ENCODE measurements at places on chromosomes 4 and X.

DNA sequence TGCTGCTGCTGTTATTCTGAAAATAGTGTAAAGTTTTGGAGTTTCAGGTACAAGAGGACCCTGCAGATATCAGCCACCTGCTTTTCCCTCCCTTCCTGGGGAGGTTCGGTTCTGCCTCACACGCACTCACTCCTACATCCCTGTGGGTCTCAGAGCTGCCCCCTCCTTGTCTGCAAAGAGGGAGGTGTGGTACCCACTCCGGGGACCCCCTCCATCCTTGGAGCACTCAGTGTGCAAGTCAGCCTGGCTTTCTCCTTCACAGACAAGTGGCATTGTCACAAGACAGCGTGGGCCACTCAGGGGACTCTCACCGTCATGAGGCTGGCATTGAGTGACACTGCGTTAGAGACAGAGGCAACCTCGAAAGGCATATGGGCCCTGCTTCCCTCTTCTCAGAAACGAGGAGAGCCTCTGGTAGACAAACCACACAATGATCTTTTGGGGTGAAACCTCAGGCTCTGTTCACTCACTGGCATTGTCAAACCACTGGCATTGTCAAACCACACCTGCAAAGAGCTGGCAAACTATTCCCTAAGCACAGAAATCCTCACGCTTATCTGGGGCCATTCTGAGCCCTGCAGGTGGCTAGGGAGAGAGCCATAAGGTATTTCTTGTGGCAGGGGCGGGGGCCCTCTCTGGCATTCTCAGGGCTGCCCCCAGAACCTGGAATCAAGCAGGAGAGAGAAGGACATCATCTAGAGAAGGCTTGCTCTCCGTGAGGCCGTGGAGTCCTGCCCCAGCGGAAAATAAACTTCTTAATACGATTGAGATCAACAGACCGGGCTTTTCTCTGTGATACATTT lies 285.0 kb downstream of the SHOX start:
- no peak for DNase-seq

DNA sequence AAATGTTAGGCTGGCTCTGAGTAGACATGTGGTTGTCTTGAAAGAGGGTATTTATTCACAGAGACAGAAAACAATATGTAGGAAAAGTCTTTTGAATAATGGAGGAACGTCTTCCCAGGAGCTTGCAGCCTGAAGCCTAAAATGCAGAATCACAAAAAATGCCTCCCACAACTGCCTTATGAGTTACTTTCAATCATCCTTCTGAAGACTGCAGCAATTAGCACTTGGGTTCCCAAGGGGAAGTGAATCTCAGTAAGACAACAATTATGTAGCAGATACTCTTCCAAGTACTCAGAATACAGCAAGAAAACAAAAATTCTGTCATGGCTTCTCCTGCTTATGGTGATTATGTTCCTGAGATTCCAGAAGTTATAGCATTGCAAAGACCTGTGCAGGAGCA lies 166.6 kb upstream of the TBL1X start:
- no peak for DNase-seq

- peak; percentile 16 for DNase-seq
Measured at GRCh38 chr4:972651-973424, 531 bp downstream of the DGKQ start.

DNA sequence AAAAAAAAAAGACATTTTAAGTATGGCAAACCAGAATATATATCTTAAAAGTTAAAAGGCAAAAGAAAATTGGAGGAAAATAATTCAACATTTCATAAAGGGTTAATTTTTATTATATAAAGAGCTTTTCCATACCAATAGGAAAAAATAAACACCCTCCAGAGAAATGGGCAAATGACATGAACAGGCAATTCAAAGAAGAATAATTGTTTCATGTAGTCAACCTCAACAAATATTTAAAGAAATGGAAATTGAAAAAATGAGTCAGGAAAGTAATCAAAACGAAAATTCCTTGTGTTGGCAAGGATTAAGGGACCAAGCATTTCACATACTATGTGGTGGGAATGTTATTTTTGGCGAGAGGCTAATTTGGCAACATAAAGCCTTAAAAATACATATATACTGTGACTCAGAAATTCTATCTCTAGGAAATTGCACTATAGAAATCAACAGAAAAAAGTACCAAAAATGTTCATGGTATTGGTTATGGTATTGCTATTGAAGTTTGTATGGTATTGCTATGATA lies 87.6 kb downstream of the HAUS3 start:
- DNase-seq = no peak

DNA sequence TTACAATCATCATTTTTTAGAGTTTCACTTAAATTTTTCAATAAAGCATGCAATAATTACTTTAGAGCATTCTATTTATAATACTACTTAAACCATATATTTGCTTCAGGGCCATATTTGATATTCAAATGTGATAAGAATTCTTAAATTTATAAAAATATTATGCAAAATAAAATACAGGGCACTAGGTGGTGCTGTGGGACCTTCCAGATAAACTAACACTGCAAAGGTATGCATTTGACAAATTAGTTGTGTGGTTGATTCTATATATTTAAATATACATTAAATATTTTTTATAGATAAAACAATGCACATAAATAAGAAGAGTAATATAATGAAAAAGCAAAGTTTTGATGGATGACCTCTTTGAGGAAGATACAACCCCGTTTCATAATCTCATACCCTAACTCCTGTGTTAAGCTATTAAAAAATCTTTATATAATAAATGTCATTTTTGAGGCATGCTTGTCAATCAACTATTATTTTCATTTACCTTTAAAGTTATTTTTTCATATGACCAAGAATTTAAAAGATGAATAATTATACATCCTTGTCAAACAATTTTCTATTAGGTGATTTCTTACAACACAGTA lies 128.4 kb downstream of the REELD1 start:
- no peak for DNase-seq

- no peak for DNase-seq
Measured at GRCh38 chr4:3493720-3494461, 30.8 kb downstream of the DOK7 start.

- DNase-seq = no peak
Measured at GRCh38 chrX:703466-703865, 72.9 kb downstream of the SHOX start.

GRCh38 chr4:25320773-25321172 lies 8.2 kb downstream of the ZCCHC4 start:
- DNase-seq = no peak

DNA sequence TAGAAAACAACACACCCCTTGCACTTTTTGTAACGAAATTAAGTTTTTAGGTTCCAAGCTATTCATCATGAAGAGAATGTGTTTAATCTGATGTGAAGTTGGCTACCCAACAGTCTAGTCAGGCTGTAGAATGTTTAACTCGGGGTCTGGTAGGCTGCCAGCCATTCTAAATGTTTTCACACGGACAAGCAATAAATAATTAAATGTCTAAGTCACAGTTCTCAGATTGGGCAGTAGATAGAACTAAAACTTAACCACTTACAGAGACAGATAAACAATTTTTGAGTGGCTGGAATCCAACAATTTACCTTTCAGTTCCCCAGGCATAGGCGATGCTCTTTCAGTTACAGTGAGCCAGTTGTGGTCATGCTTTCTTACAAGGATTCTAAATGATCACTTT lies 66.5 kb downstream of the CHIC2 start:
- DNase-seq = no peak

- DNase-seq = peak; percentile 32
Measured at GRCh38 chr4:791898-792625, 33.9 kb downstream of the CPLX1 start.

GRCh38 chr4:150010525-150011126 lies 67.6 kb upstream of the DCLK2 start:
- DNase-seq = no peak

- DNase-seq = no peak
Measured at GRCh38 chrX:103629318-103630170, 769 bp downstream of the TCEAL1 start.

GRCh38 chr4:180751009-180751408 lies 1492.2 kb upstream of the TENM3 start:
- DNase-seq = no peak

DNA sequence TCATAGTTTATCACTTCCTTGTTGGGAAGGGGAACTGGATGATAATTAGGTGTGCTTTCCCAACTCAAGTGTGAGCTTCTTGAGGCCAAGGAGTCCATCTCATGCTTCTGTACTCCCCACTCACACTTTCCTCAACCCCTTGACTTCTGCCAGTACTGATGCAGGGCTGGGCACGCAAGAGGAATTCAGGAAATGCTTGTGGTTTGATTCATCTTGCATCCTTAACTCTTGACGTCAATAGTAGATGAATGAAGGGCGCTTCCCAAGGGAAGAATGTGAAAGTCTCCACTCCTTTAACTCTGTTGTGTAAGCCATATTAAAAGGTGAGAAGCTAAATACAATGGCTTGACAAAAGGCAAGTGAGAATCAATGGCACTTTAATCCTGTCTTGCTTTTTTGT lies 101.8 kb downstream of the AGTR2 start:
- no peak for DNase-seq

GRCh38 chr4:79300280-79300679 lies 25.6 kb downstream of the NAA11 start:
- no peak for DNase-seq

DNA sequence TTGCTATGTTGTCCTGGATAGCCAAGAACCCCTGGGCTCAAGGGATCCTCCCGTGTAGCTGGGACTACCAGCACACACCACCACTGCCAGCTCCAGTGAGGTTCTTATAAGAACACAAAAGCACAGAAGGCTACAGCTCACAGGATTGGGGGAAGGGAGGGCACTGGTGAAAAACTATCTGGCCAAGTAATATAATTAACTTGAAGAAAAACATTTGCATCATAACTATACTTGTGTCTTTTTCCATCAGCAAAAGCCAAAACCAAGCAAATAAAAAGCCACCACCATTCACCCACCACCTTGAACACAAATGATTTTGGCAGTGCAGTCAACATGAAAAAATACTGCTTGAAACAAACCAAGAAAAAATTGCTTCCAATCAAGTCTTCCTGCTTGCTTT lies 188.2 kb downstream of the MAML3 start:
- DNase-seq = no peak

DNA sequence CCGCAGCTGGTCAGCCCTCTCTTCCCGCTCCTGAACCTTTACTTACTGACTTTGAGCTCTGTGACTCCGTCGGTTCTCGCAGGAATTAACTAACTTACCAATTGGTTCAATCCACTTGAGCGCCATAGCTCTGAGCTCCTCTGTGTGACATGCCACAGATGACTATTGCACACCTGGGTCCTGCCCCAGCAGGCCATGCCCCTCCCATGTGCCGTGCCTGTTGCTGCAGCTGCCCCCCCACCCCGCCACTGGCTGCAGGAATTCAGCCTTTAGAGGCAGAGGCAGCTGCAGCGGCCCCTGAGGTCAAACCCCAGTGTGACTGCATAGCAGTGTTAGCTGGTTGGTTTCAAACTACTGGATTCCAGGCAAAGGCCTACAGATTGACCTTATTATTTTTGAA lies 70.6 kb downstream of the MTMR1 start:
- no peak for DNase-seq

DNA sequence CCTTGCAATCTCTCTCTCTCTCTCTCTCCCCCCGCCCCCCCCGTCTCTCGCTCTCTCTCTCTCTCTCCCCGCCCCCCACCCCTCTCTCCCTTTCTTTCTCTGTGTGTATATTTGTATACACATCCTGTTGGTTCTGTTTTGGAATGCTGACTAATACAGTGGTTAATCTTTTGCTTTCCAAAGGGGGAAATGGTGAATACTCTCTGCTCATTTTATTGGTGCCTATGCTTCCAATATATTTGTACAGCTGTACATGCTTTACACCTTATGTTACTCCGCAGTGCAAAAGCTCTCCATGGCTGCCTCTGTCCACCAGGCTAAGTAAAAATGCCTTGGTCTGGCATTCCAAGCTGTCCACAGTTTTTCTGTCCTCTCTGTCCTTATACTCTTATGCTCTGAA lies 158.8 kb downstream of the RBMX2 start:
- no peak for DNase-seq

GRCh38 chr4:106497271-106497670 lies 128.7 kb upstream of the GIMD1 start:
- no peak for DNase-seq

DNA sequence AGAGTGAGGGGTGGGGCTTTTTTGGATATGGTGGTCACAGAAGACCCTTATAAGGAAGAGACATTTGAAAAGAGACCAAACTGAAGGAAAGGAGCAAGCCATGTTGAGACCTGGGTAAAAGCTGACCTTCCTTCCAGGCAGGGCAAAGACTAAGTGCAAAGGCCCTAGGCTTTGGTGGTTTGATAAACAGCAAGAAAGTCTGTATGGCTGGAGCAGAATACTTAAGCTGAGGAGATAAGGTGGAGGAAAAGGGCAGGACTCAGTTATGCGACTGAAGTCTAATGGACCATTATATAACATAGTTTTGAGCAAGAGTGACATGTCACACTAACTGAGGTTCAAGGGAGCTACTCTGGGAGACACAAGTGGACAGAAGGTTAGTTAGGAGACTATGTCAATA lies 20.0 kb downstream of the SH3RF1 start:
- no peak for DNase-seq

DNA sequence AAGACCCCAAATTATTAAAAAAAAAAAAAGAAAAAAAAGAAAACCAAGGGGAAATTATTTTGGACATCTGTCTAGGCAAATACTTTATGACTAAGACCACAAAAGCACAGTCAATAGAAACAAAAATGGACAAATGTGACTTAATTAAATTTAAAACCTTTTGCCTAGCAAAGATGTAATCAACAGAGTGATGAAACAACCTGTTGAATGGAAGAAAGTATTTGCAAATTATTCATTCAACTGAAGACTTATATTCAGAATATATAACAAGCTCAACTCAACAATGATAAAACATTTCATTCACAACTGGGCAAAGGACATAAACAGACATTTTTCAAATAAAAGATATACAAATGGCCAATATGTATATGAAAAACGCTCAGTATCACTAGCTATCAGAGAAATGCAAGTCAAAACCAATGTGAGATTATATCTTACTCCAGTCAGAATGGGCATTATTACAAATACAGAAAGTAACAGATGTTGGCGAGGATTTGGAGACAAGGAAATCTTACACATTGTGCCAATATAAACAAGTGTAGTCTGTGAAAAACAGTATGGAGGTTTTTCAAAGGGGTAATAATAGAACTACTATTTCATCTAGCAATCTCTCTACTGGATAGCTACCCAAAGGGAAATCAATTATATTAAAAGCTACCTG lies 67.1 kb downstream of the FAAH2 start:
- DNase-seq = no peak

DNA sequence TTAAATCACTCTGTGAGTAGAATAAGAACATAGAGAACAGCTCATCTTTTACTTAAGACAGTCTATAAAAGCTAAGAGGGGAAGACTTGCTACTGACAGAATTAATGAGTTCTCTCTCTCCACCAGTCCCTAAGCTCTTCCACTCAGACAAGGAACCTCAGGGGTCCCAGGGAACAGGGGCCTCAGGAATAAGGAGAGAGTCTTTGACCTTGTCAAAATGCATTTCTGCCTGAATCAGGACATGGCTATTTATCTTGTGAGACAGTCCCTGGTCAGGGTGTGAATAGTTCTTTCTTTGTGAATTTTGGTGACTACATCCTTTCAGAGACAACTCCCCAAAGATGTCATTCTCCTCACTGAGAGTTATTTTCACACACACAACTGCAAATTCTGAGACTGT lies 218.7 kb upstream of the HS3ST1 start:
- no peak for DNase-seq

All from stimulated activated CD4-positive, alpha-beta T cell treated with anti-CD3 and anti-CD28 coated beads, Interleukin-15, amount 100 ng/mL, for 48 hours (primary cell).